ENCODE measurements at places on chromosomes 13 and 19.

DNA sequence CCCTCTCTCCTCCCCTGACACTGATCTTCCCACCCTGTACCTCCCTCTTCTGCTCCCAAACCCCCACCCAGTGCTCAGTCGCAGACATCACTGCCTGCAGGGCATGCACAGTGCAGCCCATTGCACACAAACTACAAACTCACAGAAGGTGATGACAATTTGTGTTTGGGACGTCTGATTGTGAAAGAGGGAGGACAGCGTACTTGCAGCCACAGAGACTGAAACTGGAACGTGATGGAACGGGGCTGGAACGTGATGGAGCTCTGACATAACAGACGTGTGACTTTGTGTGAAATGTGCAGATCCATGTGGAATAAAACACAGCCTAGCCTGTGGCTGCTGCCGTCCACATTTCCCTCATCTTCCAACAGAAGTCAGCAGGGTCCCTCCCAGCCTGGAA lies 57.3 kb upstream of the CEACAM8 start:
- H3K4me1 ChIP-seq, result no peaks in the 10 kb centered on the region
- no peak overlapping the region for H3K27ac ChIP-seq
- no peaks in the 10 kb centered on the region for H3K27me3 ChIP-seq
- DNase-seq, result no peak
- no peaks in the 10 kb centered on the region for H3K36me3 ChIP-seq
- no peak overlapping the region for H3K4me3 ChIP-seq

- H3K4me3 ChIP-seq, result no peak overlapping the region
- DNase-seq, result no peak
- no peak overlapping the region for H3K27ac ChIP-seq
- no peaks in the 10 kb centered on the region for H3K27me3 ChIP-seq
- no peaks in the 10 kb centered on the region for H3K4me1 ChIP-seq
Measured at GRCh38 chr13:94470126-94470525, 9.4 kb downstream of the DCT start.

GRCh38 chr19:38812841-38813320 lies at the start of gene LGALS4:
Gene LGALS4 (minus strand): TSS chr19:38812945. CDS start chr19:38812886, 59 bp downstream.
- DNase-seq, result no peak
- no peak within 1 kb of the TSS for H3K4me3 ChIP-seq
- H3K27me3 ChIP-seq, result no peaks in the 10 kb centered on the region
- no peaks in the 10 kb centered on the region for H3K4me1 ChIP-seq
- no peak within 1 kb of the TSS for H3K27ac ChIP-seq

DNA sequence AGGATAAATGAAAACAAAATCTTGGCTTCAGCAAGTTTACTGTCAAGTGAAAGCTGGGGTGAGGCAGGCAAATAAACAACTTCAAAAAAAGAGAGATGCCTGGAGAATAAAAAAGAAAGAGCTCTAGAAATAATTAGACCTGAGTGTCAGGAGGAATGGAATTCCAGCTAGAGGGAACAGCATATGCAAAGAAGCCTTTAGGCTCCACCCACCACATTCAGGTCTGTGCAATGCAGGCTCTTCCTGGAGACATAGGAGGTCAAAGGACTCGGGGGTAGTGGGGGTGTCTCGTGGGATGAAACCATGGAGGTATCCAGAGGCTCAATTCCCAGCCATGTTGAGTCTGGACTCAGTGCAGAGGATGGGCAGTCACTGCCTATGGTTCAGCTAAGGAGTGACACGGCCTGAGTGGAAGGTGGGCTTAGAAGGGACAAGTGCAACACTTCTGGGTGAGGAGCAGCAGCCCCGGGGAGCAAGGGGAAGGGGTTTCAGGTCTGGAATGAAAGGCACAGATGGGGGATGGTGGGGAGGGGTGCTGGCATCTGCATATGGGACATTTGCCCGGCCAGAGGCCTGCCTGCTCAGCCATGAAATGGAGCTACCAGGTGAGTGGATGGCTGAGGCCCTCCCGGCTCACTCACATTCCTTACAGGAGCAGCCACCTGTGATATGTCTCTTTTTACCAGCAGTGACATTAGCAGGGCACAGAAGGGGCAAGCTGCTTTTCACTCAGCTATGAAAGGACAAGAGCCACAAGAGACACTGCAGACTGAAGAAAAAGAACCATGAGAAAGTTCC lies 12.3 kb downstream of the LATS2 start:
- no peak overlapping the region for H3K27ac ChIP-seq
- no peak overlapping the region for H3K4me3 ChIP-seq
- DNase-seq, result no peak

- DNase-seq, result no peak
- H3K36me3 ChIP-seq, result no peaks in the 10 kb centered on the region
- no peak overlapping the region for H3K27ac ChIP-seq
Measured at GRCh38 chr13:20232556-20233277, 598 bp upstream of the GJB6 start.

- DNase-seq, result peak; percentile 90
- H3K36me3 ChIP-seq, result no peaks in the 10 kb centered on the region
Measured at GRCh38 chr19:19403373-19403901, 2.0 kb upstream of the GATAD2A start.

GRCh38 chr13:97440598-97441170 lies 6.7 kb downstream of the RAP2A start:
- peaks cover 4% of the 10 kb centered on the region for H3K36me3 ChIP-seq
- H3K27ac ChIP-seq, result no peak overlapping the region
- H3K4me3 ChIP-seq, result no peak overlapping the region
- no peak for DNase-seq
- no peaks in the 10 kb centered on the region for H3K27me3 ChIP-seq

DNA sequence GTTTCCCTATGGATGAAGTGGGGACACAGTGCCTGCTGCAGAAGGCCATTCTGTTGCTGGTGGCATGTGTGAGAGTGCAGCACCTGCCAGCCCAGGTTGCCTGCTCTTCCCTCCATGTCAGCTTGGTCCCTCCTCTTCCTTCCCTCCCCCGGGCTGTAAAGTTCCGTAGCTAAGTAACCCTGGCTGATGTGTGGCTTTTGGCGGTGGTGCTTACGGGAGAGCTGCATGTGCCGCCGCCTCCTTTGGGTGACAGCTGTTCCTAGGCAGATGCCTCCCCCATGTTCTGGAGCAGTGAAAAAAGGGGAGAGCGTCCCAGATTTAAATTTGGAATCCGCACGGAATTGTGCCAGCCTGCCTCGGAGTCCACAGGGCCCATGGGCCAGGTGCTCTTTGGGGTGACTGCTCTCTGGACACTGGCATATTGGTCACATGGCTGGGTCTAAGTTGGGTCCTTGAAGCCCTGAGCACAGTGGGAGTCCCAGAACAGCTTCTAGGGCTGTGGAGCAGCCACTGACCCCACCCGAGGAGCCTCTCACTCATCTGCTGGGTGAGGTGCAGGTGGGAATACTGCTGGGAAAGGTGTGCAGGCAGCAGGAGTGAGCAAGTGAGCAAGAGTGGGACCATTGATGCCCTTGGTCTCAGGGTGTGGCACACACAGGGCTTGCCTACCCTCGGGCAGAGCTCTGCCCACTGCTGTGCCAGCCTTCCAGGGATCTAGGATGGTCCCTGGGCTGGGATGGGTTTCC lies 33.1 kb upstream of the ZNF536 start:
- no peak overlapping the region for H3K4me3 ChIP-seq
- DNase-seq, result no peak
- H3K36me3 ChIP-seq, result no peaks in the 10 kb centered on the region
- H3K4me1 ChIP-seq, result no peaks in the 10 kb centered on the region

DNA sequence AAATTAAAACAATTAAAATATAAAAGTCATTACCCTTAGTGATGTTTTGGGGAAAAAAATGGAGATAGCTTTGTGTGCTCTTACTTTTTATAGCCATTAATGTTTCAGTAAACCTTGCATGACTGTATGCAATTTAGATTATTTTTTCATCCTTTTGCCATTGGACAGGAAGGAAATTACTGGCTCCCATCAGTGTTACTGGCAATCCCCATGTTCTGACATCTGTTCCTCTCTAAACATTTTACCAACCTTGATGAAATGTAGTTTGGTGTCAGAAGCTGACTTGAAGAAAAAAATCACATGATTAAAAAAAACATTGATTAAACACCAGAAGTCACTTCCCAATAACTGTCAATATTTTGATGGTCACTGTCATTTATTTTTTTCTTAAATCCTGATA lies 52.3 kb upstream of the ZNF536 start:
- H3K27ac ChIP-seq, result no peak overlapping the region
- H3K27me3 ChIP-seq, result no peaks in the 10 kb centered on the region
- DNase-seq, result no peak
- H3K36me3 ChIP-seq, result no peaks in the 10 kb centered on the region
- no peak overlapping the region for H3K4me3 ChIP-seq

- no peak for DNase-seq
- no peaks in the 10 kb centered on the region for H3K27me3 ChIP-seq
- peaks cover 96% of the 10 kb centered on the region for H3K36me3 ChIP-seq
- H3K27ac ChIP-seq, result no peak overlapping the region
- no peaks in the 10 kb centered on the region for H3K4me1 ChIP-seq
Measured at GRCh38 chr13:51740698-51741097, 63.3 kb downstream of the DHRS12 start.

DNA sequence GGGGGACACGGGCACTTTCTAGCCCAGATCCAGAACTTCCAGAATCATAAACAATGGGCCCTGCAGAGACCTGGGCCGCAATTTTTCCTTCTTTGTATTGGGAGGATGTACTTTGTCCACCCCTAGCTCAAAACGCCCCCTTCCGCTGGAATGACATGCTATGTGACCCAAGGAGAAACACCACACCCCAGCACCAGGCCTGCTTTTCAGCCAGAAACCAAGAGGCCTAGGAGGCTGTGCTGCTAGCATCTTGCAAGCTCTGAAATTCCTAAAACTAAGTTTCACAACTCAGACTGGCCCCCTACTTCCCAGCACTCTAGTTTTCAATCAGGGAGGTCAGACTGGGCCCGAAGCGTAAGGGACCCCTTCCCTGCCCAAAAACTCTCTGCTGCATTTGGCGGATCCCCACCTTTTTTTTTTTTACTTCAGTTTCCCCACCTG lies 538 bp downstream of the LSM4 start:
- peak overlapping the region; percentile 60 for H3K4me3 ChIP-seq
- H3K27ac ChIP-seq, result peak overlapping the region; percentile 59
- peaks cover 61% of the 10 kb centered on the region for H3K4me1 ChIP-seq
- peak; percentile 19 for DNase-seq
- H3K36me3 ChIP-seq, result no peaks in the 10 kb centered on the region

DNA sequence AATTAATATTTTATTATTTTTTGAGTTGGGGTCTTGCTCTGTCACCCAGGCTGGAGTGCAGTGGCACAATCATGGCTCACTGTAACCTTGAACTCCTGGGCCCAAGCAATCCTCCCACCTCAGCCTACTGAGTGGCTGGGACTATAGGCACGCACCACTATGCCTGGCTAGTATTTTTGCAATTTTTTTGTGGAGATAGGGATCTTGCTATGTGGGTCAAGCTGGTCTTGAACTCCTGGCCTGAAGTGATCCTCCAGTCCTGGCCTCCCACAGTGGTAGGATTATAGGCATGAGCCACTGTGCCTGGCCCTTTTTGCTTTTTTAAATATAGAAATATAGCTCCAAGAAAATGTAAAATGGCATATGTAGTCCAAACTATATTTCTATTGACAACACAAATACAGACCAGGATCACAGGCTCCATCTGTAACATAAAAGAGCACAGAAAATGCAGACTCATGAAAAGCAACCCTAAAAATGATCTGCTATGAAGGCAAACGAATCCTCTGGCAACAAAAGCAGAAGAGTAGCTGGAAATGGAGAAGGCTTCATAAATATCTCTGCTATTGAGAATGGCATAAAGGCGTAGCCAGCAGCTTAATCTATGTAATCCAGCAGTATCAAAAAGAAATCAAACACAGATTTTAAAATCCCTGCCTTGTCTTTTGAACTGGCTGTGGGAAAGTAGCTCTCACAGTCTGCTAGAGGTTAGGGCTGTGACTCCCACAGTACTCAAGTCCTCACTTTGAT lies 200.6 kb downstream of the LHFPL6 start:
- no peaks in the 10 kb centered on the region for H3K27me3 ChIP-seq
- H3K4me3 ChIP-seq, result no peak overlapping the region
- H3K27ac ChIP-seq, result no peak overlapping the region
- H3K4me1 ChIP-seq, result peaks cover 31% of the 10 kb centered on the region
- H3K36me3 ChIP-seq, result no peaks in the 10 kb centered on the region

GRCh38 chr13:25231517-25231916 lies 55.8 kb downstream of the MTMR6 start:
- H3K4me1 ChIP-seq, result peaks cover 3% of the 10 kb centered on the region
- H3K36me3 ChIP-seq, result no peaks in the 10 kb centered on the region
- H3K27ac ChIP-seq, result no peak overlapping the region
- DNase-seq, result no peak

GRCh38 chr19:30074741-30075715 lies 133.0 kb downstream of the URI1 start:
- H3K4me3 ChIP-seq, result no peak overlapping the region
- no peaks in the 10 kb centered on the region for H3K4me1 ChIP-seq
- H3K27ac ChIP-seq, result no peak overlapping the region

- H3K4me3 ChIP-seq, result no peak overlapping the region
- no peaks in the 10 kb centered on the region for H3K27me3 ChIP-seq
- no peak overlapping the region for H3K27ac ChIP-seq
Measured at GRCh38 chr19:711254-711653, 2.5 kb downstream of the PALM start.

DNA sequence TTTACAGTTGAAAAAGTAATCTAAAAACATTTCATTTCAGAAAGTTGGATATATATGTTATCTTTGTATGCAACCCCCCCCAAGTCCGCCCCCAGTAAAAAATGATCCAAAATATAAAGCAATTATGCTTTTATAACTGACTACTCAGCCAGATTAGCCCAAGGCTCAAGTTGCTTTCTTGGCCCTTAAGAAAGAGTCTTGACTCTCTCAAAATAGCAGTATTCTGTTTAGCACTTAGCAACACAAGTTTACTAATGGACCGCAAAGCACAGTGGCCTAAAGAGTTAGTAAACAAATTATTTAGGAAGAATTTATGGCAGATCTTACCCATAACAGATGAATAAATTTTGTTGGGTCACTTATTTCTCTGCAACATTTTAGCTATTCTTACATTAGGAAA lies 86.9 kb downstream of the ELF1 start:
- no peaks in the 10 kb centered on the region for H3K27me3 ChIP-seq
- peak overlapping the region; percentile 32 for H3K27ac ChIP-seq
- peaks cover 5% of the 10 kb centered on the region for H3K4me1 ChIP-seq
- no peak overlapping the region for H3K4me3 ChIP-seq
- no peak for DNase-seq

DNA sequence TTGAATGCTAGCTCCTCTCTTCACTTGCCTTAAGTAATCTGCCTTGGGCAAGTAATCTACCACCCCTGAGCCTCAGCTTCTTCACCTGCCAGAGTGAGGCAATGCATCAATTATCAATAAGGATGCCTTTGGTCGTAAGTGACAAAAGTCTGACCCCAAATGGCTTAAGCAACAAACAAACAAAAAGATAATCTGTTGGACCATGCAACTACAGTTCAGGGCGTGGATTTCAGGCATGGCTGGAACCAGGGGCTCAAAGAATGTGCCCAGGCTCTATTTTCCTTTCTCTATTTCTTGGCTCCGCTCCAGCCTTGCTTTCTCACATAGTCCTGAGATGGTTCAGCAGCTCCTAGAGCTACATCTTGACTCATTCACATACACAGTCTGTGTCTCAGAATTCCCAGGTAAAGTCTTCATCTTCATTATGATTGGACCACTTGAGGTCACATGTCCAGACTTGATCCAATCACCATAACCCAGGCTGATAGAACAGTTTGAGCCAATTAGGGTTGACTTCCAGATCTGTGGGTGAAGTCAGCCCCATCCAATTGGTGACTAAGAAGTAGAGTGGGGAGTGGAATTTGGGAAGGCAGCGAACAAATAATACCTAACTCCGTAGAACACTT lies 29.6 kb downstream of the ACSBG2 start:
- no peaks in the 10 kb centered on the region for H3K36me3 ChIP-seq
- no peak overlapping the region for H3K4me3 ChIP-seq
- peaks cover 8% of the 10 kb centered on the region for H3K4me1 ChIP-seq
- no peak for DNase-seq
- no peaks in the 10 kb centered on the region for H3K27me3 ChIP-seq
